ENCODE measurements at places on chromosomes 16 and 17.

DNA sequence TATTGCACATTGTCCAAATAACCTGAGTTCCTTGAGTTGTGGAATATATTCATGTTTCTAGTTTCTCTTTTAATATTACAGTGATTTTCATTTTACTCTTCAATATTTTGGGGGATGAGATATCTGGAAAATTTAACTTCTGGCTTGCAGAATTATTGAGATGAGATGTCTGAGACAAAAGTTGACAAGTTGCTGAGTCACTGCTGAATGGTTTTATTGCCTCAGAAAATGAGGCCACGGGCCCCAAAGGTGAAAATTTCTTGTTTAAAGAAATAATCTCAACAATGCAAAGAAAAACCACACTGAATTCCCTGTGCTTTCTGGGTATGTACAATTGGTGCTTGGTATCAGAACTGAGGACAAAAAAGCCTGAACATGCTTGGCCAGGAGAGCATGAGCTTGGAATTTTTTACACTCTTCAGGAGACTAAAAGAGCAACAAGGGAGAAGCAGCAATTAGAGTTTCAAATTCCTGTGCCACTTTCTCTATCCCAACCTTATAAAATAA lies 129.2 kb upstream of the TOM1L1 start:
- no peak for DNase-seq

- no peak for DNase-seq
These were observed 157.2 kb upstream of the FOXF1 start for GRCh38 chr16:86353148-86353547.

DNA sequence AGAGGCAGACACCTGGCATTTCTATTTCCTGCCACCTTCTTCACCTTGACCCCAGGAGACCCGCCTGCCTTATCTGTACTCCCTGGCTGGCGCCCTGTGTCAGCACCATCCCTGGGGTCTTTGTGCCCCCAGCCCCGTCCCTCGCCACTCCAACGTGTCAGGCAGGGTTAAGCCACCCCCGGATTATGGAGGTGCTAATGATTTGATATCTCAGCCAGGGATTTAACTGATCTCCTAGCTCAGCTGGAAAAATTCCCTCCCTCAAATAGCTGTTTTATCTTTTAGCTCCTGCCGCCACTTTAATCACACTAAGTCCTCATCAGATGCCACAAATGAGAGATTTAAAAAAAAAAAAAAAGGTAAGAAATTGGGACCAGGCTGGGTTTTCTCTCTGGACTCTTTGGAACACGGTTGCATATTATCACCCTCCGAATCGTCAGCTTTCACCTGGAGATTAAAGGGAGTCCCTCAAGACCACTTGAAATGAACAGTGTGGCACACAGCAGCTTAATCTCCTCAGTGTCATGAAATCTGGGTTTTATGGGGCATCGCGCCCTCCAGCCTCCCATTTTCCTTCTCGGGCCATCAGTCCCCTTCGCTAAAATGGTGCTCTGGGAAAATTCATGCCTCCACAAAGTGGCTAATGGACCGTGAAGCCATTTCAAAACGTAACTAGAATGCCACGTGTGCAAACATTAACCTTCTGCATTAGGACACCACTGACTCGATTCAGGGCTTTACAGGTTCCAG lies 26.2 kb upstream of the WFDC1 start:
- DNase-seq = no peak

- no peak for DNase-seq
These were observed 10.4 kb downstream of the BANP start for GRCh38 chr16:87961623-87962022.

- DNase-seq = no peak
These were observed 135.5 kb downstream of the MGAT5B start for GRCh38 chr17:77003699-77004098.

DNA sequence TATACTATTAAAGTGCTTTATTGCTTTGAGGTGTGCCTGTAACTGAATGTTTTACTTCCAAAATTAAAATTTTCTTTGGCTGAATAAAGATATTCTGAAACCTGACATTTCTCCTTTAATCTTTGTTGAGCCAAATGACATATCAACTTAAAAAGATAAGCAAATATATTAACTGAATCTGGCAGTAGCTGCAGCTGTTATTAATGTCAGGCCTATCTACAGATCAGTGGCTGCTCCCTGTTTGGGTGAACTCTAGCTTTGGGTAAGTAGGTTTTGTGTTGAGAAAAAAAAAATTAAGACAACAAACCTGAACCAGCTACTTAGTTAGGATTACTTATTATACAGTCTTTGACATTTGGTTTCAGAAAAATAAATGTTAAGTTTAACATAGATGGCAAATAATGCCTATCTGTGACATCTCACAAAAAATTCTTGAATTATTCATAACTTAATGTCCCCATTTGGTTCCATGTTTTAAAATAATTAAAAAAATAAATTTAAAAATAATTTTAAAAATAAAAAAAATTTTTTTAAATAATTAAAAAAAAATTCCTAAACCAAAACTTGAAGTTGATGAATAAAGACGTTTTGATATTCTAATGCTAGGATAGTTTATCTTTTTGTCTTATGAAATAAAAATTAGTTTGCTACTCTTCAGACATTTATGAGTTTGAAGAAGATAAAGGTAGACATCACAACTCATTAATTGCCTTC lies 19.8 kb downstream of the CPD start:
- DNase-seq = no peak

DNA sequence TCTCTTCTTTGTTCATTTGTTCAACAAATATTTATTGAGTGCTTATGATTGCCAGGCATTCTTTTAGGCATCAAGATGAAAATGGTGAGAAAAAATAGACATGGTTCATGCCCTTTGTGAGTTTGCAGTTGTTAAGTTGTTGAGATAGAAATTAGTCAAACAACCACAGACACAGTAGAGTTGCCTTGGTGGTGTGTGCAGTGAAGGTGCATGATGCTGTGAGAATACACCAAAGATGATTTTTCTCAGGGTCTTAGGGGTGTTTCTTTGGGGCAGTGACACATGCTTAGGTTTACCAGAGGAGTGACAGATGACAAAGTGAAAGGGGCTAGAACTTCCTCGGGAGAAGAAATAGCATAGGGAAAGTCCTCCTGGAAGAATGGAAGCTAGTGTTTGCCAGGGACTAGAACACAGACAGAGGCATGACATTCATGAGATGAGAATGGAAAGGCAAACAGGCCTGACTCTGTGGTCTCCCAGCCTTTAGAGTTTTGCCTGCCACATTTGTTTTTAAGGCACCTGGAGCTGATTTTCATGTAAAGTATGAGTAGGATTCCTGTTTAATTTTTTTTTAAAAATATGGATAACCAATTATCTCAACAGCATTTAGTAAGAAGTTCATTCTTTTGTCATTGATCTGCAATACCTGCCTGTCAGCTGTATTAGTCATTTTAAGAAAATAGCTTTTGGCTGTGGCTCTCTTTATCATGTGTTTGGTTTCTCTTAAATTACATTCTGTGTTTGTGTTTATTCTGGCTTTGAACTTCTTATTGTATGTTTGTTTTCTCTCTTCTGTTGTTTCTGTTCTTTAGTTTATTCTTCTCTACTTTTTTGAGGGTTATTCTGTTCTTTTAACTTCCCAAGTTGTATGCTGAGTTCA lies 36.6 kb downstream of the CYLD start:
- no peak for DNase-seq

Data from activated gamma-delta T cell treated with Interleukin-2 at 50 U/mL for 16 hours (primary cell).